Activated naive CD4-positive, alpha-beta T cell treated with anti-CD3 and anti-CD28 coated beads, Interleukin-2, amount 50 U/mL, for 72 hours (primary cell): ENCODE measurements at places on chromosomes 12 and 14. TPM values are rescaled to one million over a fixed set of nuclear protein-coding genes. Genes with fewer than 3 reads are reported as not detected.

The BDKRB2 gene
- total RNA-seq = 0.08 TPM

The KRT81 gene
- not detected for total RNA-seq

The SIX6 gene
- not detected for total RNA-seq

The PTHLH gene
- total RNA-seq = not detected

The KRT2 gene
- total RNA-seq = not detected

The IL22 gene
- total RNA-seq = 8.4 TPM

The DEPDC4 gene
- total RNA-seq = 6.7 TPM

The TAS2R10 gene
- total RNA-seq = not detected

The SERPINA6 gene
- not detected for total RNA-seq

The OASL gene
- total RNA-seq = 2.6 TPM

The CLEC14A gene
- total RNA-seq = not detected

The TMEM119 gene
- total RNA-seq = 0.09 TPM

The POTEG gene
- total RNA-seq = not detected

The DHRS2 gene
- 1.1 TPM for total RNA-seq

The ESPL1 gene
- 76.3 TPM for total RNA-seq

The KLRF1 gene
- 0.45 TPM for total RNA-seq

The NANOG gene
- not detected for total RNA-seq

The STXBP6 gene
- total RNA-seq = 0.49 TPM

The MGAT2 gene
- 37.2 TPM for total RNA-seq

The KCNC2 gene
- not detected for total RNA-seq

The VASH1 gene
- total RNA-seq = 1.8 TPM

The TAS2R9 gene
- total RNA-seq = not detected

The SALL2 gene
- 9.3 TPM for total RNA-seq

The DPPA3 gene
- total RNA-seq = not detected

The CLEC1B gene
- total RNA-seq = not detected

The DLK1 gene
- not detected for total RNA-seq

The A2M gene
- total RNA-seq = not detected

The SLC25A21 gene
- not detected for total RNA-seq

The MTRFR gene
- total RNA-seq = 46.4 TPM

The ALX1 gene
- not detected for total RNA-seq

The ANKLE2 gene
- total RNA-seq = 82.9 TPM

The CLEC4D gene
- not detected for total RNA-seq

The BMP4 gene
- not detected for total RNA-seq

The C12orf43 gene
- 19.9 TPM for total RNA-seq

The PIP4P1 gene
- 90.2 TPM for total RNA-seq

The SMCO2 gene
- not detected for total RNA-seq

The FGD4 gene
- total RNA-seq = 0.11 TPM

The MRPL42 gene
- total RNA-seq = 64.0 TPM

The ENDOU gene
- not detected for total RNA-seq

The OR6J1 gene
- total RNA-seq = not detected

The FOXA1 gene
- total RNA-seq = not detected

The DNAJC22 gene
- 0.11 TPM for total RNA-seq
